ENCODE measurements at places on chromosomes 13 and 19. TPM values are rescaled to one million over a fixed set of nuclear protein-coding genes. Genes with fewer than 3 reads are reported as not detected.

DNA sequence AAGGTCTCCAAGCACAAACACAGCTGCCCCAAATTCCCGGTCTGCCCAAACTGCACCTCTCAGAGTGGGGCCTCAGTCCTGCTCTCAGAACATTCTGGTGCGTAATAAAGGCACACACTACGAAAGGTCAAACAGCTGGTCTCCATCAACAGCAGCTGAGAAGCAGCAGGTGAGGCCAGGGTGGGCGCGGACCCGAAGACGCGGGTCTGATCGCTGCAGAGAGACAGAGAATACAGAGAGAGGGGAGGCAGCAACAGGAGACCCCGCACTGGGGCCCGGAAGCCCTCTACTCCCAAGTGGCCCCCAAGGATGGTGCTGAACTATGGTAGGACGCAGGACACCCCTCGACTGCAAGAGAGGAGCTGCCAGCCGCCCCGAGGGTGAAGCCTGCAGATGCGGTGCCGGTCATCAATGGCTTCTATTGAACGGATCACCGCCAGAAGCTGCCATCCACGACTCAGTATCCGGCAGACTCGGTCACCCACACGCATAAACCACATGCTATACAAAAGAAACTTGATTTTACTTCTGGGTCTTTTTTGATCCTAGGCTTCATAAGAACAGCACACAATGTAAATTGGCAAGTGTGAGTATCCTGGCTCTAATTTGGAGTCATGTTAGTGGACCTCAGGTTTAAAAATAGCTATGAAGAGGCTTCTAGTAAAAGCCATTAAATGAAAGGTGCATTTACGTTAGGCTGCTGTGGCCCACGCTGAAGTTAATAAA is 33.4 kb downstream of the STK24 start:
- no peak for DNase-seq

DNA sequence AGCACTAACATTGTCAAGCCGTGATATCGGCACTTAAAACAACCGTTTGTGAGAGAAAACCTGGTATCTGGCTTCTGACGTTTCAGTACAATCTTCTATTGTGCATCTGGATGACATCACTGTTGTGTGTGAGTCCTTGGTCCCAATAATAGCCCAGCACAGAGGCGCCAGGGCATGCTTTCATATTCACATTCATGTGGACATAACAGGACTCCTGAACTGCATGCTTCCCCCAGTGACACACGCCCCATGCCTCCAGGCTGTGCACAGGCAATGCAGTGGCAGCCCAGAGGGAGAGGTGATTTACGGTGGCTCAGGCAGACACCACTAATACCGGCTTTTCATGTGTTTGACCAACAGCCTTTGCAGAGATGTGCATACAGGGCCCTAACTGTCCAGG is 58.1 kb downstream of the MRPL57 start:
- DNase-seq = no peak

DNA sequence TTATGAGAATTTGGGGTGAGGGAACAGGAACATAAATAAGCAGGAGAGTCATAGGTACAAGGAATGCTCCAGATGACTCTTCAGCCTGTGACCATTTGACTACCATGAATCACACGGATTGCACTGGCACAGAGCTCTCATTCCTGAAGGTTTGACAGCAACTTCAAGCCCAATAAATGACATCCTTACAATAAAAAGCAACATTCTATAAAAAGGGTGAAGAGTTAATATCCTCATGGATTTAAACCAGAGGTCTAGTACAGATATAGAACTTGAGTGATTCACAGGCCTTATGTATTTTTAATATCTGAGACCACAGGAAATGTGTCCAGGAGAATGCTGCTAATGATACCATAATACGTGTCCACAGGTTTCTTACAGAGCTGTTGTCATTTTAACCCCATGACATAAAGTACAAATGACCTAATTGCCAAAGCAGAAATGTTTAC is 158.1 kb downstream of the IRS2 start:
- DNase-seq = peak; percentile 61

GRCh38 chr13:49607761-49608160 is 20.5 kb upstream of the ARL11 start:
- DNase-seq = no peak

GRCh38 chr13:49694446-49694845 is 3.2 kb upstream of the EBPL start:
- no peak for DNase-seq

DNA sequence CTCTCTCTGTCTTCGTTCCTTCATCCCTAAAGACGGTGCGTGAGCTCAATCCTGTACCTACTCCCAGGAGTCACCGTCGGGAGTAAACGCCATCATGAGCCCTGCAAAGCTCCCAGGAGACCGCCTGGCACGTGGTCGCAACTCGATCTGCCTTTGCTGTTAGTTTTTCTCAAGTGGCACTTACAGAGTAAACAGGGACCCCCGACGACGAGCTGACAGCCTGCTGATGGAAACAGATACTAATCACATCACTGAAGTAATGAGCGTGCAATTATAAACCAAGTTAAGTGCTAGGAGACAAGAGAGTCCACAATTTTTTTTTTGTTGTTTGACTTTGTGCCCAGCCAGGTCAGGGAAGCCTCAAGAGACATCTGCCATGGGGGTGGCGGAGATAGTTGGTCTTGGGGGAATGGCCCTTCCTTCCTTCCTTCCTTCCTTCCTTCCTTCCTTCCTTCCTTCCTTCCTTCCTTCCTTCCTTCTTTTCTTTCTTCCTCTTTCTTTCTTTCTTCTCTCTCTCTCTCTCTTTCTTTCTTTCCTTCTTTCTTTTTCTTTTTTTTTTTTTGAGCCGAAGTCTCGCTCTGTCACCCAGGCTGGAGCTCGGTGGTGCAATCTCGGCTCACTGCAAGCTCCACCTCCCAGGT is 23.6 kb downstream of the CACNG6 start:
- DNase-seq = no peak

GRCh38 chr13:75724752-75725517 is 88.8 kb downstream of the LMO7 start:
- DNase-seq = no peak

GRCh38 chr13:103815619-103816018 is 749.4 kb upstream of the SLC10A2 start:
- no peak for DNase-seq

DNA sequence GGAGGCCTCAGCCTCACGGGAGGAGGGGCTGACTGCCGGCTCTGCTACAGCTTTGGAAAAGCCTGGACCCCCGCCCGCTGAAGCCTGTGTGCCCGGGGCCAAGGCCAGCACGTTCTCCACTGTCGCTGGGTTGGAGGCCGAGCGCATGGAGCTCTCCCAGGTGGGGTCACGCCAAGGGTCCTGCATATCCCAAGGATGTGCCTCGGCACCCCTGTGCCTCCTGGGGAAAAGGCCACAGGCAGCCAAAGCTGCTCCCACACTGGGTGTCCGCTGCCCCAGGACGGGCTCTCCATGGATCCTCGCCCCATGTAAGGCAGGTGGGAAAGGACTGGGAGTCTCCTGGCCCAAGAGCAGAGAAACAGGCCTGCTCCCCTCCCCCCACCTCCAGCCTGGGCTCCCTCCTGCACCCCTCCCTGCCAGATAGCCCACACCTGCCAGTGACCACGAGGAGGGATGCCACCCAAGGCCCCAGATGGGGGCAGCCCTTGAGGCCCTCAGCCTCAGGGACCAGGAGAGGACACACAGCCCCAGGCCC is 64.0 kb downstream of the MLLT1 start:
- no peak for DNase-seq

Gene PSG1
- total RNA-seq = 1.1 TPM

Gene LRRC25
- not detected for total RNA-seq

Gene SYDE1
- 19.4 TPM for total RNA-seq

Gene ZNF613
- 7.8 TPM for total RNA-seq

Gene RELB
- total RNA-seq = 5.0 TPM

Gene CLEC4M
- not detected for total RNA-seq
